ENCODE measurements at places on chromosomes 12 and 14.

- DNase-seq, result no peak
Observed at GRCh38 chr12:124592481-124593160, 25.2 kb upstream of the NCOR2 start.

GRCh38 chr14:105193916-105194782, 13.0 kb upstream of the NUDT14 start:
- no peak for DNase-seq

- no peak for DNase-seq
Observed at GRCh38 chr14:91649930-91650329, 82.0 kb downstream of the CATSPERB start.

DNA sequence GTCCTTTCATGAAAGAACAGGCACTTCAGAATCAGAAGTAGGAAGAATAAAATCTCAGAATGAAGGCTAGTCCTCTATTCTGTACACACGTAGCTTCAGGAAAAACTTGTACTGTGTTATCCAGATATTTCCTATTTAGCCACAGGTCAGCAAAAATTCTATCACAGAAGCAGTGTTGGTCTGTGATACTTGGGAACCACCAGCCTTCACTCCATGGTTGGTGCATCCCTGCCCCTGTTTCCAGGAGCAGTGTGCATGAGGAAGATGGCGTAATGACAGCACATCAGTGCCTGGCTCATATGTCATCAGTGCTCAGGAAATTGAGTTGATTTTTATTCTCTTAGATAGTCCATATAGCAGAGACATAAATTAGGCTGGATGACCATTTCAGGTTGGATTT, 87.7 kb downstream of the SAMD4A start:
- no peak for DNase-seq

DNA sequence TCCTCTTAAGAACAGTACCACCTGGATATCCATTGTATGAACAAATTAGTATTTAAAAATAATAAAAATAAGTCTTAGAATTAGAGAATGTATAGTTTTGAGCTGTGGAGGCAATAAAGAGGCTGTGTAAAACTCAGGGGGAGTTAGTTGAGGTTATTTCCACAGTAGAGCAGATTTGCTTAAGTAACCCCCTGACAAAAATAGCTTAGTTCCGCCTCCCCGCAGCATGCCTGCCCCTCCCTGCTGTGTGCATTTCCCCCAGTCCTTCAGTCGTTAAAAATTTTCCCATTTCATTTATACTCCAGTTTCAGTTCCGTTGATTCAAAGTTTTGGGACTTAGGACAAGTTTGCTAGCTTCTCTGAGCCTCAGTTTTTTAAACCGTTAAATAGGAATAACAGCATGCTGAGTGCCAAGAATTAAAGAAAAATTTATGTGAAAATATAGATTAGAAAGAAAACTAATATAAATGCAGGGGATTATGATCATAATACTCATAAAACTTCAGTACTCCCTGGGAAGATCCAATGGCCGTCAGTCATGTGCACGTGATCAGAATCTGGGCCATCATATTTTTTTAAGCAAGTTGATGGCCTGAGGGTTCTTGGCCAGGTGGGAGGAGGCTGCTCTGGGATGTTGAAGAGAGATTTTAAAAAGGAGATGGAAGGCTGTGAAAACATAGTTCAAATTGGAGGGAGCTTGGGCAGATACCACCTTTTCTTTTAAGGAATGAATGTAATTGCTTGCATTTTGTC, 14.5 kb upstream of the SLC38A2 start:
- no peak for DNase-seq

- DNase-seq, result no peak
Observed at GRCh38 chr12:64582862-64583261, 27.4 kb upstream of the RASSF3 start.

DNA sequence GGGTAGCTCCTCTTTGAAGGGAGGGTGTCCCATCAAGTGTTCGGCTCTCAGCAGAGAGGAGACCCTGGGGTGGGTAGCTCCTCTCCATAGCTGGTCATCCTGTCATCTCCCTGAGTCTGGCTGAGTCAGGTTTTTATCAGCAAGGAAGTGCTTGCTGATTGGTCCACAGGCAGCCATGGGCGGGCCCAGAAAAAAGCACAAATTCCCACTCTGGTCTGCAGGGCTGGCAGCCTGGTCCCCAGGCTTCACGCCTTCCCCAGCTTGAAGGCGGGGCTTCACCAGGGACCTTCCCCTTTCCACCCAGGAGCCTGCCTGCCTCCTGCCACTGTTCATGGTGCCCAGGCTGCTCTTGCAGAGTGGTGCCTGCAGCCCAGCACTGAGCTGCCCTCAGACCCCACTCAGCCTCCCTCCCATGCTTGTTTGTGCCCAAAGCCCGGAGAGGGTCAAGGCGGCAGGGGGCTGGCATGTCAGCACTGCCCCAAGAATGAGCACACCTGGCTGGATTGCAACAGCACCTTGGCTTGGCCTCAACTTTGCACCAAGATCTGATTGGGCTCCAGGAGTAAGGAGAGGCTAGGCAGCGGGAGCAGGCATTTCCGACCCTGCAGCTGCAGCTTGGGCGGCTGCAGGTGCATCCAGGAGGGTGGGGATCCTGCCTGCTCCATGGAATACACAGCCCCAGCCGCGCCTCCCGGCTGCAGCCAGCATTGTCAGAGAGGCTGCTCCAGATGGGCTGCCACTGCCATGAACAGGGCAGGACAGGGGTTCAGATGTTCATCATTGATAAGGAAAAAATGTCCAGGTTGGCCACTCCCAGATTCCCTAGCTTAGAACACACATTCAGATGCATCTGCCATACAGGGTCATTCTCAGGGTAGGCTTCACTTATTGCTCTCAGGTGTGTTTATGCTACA, 22.0 kb upstream of the WDR89 start:
- no peak for DNase-seq

- no peak for DNase-seq
Observed at GRCh38 chr12:18165422-18165871, 75.5 kb upstream of the RERGL start.

- no peak for DNase-seq
Observed at GRCh38 chr14:105220699-105221597, 27.4 kb upstream of the BTBD6 start.

- no peak for DNase-seq
Observed at GRCh38 chr12:5720381-5721005, 224.6 kb downstream of the ANO2 start.

DNA sequence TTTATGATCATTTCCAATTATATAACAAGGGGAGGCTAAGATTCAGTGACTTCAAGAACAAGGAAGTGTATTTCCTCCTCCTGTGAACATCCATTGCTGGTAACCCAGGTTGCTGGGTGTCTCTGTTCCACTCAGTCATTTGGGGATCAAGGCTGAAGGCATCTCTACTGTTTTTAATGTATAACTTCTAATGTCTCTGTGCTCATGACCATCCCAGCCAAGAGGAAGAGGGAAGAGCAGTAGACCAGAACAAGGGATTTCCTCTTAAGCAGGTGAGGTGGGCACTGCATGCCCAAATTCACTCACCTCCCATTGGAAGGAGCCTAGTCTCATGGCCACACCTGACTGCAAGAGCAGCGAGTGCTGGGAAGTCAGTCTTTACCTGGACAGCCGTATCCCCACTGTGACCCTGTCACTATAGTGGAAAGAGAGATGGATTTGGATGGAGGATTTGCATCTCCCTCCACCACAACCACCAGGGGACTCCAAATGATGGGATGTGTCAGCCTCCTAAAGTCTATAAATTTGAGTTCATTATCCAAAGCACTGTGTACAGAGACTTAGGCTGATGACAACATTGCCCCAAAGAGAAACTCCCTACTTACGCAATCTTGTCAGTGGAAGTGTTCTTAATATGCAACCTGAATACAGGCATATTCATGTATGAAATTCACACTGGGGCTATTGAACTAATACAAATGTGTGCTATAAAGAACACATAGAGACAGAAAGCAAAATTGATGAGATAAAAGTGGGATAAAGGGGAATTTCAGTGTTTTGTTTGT, 368.7 kb downstream of the TMEM132D start:
- no peak for DNase-seq

GRCh38 chr14:22778084-22778483, 11.6 kb downstream of the OXA1L start:
- no peak for DNase-seq

DNA sequence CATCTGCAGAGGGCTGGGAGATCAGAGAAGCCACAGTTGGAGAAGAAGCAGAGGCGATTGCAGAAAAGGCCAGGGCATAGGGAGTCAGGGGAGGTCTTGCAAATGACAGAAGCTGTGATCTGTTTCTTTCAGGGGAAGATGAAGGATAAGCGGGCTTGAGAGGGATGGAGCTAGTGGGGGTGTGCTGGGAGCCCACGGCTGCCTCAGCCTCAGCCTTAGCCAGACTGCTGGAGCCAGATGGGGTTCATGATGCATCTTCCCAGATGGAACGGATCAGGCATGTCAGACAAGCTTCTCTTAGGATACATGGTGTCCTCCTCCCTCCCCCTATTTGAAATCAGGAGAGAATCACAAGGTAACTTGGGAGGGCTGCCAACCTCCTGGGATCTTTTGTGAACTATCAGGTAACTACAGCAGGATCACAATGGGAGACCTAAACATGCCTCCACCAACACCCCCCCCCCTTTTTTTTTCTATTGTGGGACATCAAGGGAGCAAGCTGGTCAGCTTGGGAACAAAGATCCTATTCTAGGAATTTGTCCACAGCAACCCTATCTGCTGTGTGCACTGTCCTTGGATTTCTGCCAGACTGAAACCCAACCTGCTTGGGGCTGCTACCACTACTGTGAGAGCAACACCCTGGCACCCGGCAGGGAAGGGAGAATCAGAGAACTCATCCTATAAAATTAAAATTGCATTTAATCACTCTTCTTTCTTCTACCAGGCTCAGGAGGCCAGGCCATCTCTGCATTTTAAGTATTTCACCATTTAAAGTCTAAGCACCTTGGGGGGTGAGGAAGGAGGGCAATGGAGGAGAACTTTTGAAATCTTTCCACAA, 10.7 kb upstream of the ATP2A2 start:
- no peak for DNase-seq

DNA sequence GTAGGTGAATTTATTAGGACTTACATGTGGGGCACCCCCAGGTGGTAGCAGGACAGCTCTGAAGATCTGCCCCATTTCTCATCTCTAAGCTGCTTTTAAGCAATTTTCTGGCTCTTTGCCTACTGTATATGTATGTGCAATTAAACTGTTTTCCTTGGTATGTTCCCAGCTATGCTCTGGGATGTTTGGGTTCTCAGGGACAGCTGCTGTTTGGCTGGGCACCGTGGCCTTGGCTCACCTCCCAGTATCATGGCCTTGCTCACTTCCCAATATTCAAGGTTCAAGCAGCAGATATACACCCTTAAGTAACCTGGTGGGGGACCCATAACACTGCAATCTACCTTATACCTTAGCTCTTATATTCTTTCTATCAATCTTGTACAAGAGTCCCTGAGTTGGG, 53.7 kb upstream of the KITLG start:
- no peak for DNase-seq

DNA sequence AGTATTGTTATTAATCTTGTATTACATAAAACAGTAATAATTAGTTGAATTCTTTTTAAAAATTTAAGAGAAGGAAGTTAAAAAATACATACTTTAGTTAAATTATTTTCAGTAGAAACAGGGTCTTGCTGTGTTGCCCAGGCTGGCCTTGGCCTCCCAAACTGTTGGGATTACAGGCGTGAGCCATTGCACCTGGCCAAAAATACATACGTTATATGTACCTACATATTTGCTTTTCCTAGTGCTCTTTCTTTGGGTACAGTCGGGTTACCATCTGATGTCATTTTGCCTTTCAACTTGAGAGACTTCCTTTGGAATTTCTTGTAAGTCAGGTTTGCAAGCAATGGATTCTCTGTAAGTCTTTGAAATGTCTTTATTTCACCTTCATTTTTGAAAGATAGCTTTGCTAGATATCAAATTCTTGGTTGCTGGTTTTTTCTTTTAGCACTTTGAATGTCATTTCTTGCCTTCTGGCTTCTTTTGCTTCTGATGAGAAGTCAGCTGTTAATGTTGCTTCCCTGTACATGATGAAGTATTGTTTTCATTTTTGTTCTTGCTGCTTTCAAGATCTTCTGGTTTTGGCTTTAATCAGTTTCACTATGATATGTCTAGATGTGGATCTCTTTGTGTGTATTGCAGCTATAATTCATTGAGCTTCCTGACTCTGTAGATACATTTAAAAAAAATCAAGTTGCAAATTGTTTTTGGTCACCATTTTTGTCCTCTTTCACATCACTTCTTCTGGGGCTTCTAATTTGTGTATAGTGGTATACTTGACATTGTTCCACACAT, 84.4 kb downstream of the SPATS2 start:
- no peak for DNase-seq

- DNase-seq, result no peak
Observed at GRCh38 chr14:52977798-52978197, 26.9 kb upstream of the FERMT2 start.

DNA sequence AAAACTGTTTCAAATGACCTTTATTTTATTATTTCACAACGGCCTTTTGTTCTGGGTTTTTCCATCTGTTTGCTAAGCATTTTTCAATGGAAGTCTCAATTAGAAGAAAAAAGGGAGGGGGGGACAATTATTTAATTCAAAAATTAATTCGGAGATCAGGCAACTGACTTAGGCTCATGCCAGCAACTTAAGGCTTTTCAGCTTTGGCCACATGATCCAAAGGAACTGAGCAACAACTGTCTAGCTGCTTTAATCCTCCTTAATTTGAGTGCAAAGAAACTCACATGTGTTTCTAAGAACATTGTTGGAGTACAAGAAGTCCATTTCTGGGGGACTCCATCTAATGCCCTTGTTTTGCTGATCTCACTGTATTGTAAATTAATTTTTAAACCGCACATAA, 188.0 kb downstream of the EXOC5 start:
- DNase-seq, result no peak

- DNase-seq, result no peak
Observed at GRCh38 chr14:79011091-79011919, 841.1 kb downstream of the NRXN3 start.

DNA sequence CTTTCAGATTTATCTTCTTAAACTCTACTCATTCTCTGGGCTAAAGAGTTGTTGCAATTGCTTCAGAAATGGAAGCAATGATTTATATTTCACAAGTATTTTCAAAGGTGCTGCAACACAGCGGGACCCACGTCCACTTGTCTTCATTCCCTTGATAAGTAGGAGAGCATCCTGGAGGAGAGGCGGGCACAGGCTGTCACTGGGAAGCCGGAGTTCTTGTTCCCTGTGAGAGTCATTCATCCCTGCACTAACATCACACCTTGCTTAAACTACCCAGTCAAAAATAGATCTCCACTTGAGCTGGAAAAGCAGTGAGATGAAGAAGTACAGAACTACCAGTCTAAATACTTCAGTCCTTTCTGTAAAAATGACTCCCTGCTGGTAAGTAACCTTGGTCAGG, 160.5 kb upstream of the RASSF8 start:
- DNase-seq, result no peak
